Caco-2 (cell line): ENCODE measurements at places on chromosomes 12 and 14. TPM values are rescaled to one million over a fixed set of nuclear protein-coding genes. Genes with fewer than 3 reads are reported as not detected.

DNA sequence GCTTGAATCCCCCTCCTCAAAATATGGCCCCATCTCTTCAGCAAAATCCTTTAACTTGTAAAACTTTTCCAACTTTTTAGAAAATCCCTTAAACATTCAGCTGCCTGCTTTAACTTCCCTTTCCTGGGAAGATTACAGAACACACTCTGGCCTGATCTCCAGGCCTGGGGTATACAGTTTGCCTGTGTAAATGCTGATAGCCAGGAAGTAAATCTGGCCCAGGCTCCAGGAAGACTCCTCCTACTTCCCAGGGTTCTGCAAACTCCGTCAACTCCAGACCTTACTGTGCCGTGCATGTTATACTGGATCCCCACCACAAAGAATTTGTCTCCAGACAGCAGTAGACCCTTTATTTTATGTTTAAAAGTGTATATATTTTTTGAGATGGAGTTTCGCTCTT is 67.0 kb upstream of the FERMT2 start:
- H3K27me3 ChIP-seq, result no peaks in the 10 kb centered on the region
- no peak for DNase-seq
- H3K4me1 ChIP-seq, result no peaks in the 10 kb centered on the region
- H3K4me3 ChIP-seq, result no peak overlapping the region
- H3K36me3 ChIP-seq, result no peaks in the 10 kb centered on the region

GRCh38 chr14:74618078-74618952 is 6.3 kb upstream of the LTBP2 start:
- H3K27ac ChIP-seq, result no peak overlapping the region
- H3K4me1 ChIP-seq, result peaks cover 28% of the 10 kb centered on the region
- no peak overlapping the region for H3K4me3 ChIP-seq
- no peaks in the 10 kb centered on the region for H3K36me3 ChIP-seq
- DNase-seq, result no peak
- H3K27me3 ChIP-seq, result no peaks in the 10 kb centered on the region

- H3K36me3 ChIP-seq, result no peaks in the 10 kb centered on the region
- H3K4me3 ChIP-seq, result no peak overlapping the region
- DNase-seq, result no peak
- H3K27ac ChIP-seq, result no peak overlapping the region
- H3K27me3 ChIP-seq, result no peaks in the 10 kb centered on the region
- H3K4me1 ChIP-seq, result no peaks in the 10 kb centered on the region
Measured at GRCh38 chr12:61713121-61713520, 547.1 kb upstream of the USP15 start.

ZNF385A gene
- total RNA-seq, result 8.4 and 9.4 TPM in 2 replicates

CD69 gene
- total RNA-seq, result not detected in 2 replicates

CD163L1 gene
- 0.07 and 0.11 TPM in 2 replicates for total RNA-seq

- H3K27ac ChIP-seq, result no peak overlapping the region
- no peak for DNase-seq
- H3K4me3 ChIP-seq, result no peak overlapping the region
- no peaks in the 10 kb centered on the region; the same call in 1 of the 2 replicates for H3K36me3 ChIP-seq
- no peaks in the 10 kb centered on the region for H3K27me3 ChIP-seq
Measured at GRCh38 chr14:45125754-45126153, 8.5 kb downstream of the FKBP3 start.

DNA sequence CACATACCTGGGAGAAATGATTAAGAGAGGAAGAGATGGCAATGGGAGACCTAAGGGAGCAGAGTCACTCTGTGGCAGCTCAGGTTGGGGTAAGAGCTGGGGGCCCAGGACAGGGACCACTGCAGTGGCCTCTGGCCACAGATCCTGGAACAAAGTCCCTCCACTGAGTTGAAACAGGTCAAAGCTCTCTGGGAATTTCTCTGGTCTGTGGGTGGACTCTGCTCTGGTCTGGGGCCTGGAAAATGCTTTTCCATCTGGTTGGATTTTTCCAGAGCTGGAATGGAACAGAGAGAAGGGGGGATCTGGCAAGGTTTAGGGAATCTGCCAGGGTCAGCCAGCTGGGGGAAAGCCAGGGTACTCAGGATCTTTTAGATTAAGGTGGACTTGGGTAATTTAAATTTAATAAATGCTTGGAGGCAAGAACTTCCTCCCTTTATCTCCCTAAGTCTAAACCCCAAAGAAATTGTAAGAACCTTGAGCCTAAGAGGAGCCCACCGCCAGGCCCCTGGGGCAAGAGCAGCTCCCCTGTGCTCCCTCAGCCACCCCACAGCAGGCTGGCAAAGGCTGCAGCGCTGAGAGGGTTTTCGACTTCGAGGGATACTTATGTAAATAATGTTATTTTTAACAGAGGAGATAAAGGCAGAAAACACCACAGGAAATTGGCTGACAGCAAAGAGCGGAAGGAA is 3.7 kb downstream of the HOXC10 start:
- H3K4me3 ChIP-seq, result no peak overlapping the region
- H3K4me1 ChIP-seq, result peaks cover 37% of the 10 kb centered on the region
- no peak for DNase-seq
- H3K27me3 ChIP-seq, result no peaks in the 10 kb centered on the region

ADGRD1 gene
- 3.6 and 3.7 TPM in 2 replicates for total RNA-seq
